T1000 (cell line): ENCODE measurements at places on chromosomes 11 and 22.

- no peak for DNase-seq
These were observed at the start of gene APBB1 for GRCh38 chr11:6419009-6419631. Gene APBB1, minus strand, starts transcription at chr11:6419094. Its CDS starts 7,747 bp downstream, at chr11:6411347.

DNA sequence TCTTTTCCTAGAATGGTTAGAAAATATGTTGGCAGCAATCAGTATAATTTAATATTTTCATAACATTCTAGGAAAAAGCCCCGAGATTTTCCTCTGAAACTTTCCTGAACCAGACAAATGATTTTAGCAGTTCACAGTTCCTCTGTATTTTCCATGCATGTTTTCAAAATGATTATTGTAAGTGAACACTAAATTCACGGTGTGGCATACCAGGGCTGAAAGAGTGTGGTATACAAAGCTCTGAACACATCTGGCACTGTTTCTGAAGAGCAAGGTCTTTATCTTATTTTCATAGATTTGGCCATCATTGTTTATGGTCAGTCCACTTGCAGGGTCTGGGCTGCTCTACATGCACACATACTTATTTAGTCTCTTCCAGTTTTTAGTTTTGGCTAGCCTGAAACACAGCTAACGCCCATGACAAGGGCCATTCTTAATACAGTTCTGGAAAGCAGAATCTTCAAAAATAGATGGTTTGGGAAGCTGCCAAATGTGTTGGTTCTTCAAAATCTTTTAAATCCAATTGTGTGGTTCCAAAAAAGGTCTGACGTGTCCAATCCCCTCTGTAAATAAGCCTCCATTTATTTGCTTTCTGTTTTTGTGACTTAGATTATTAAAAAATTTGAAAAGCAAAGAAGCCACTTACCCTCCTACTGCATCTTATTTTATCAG, 7.9 kb upstream of the GAB2 start:
- DNase-seq = no peak

- DNase-seq = no peak
These were observed 44.3 kb downstream of the AASDHPPT start for GRCh38 chr11:106121570-106122320.

GRCh38 chr11:117725048-117725734, 71.8 kb downstream of the DSCAML1 start:
- DNase-seq = no peak

DNA sequence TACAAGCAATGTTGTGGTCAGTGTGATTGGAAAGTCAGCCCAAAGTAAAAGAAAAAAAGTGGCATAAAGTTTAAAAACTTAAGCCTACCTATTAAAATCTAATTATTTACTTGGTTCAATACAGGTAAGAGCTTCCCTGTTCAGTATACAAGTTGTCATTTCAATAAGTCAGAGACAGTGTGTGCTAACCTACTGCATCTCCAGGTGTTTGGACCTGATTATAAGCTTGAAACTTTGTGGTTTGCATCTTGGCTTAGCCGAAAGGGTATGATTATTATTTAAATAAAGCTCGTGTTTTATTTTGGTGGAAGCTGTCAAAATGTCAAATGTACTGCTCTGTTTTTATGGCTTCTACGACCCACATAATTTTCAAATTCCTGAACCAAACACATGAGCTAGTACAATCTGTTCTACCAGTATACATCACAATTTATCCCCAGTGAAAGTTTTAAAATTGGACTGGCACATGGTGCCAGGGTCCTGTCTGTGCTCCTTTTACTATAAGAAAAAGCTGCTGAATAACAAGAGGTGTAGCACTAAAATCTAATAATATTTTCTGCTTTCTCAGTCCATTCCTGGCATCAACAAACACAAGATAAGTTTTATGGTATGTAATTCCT, 103.9 kb upstream of the ANO3 start:
- DNase-seq = no peak

DNA sequence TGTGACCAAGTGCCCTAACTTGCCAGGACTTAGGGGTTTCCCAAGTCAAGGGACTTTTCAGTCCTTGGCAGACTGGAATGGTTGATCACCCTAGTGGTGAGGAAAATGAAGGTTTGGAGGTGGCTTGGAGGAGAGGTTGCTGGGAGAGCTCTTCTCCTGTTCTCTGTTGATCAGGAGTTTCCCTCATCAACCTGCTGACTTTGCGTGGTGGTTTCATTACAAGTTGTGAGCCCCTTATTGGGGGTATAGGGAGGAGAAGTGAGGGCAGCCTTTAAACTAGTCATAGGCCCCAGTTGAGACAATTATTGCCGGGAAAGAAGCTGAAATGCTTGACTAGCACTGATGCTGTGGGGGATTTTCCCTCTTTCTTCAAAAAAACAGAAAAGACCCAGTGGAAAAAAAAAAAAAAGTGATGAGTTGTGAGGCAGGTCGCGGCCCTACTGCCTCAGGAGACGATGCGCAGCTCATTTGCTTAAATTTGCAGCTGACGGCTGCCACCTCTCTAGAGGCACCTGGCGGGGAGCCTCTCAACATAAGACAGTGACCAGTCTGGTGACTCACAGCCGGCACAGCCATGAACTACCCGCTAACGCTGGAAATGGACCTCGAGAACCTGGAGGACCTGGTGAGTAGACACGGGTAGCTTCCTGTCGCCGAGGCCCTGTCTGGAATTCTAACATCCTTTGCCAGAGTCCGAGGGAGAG, at the start of gene CXCR5:
CXCR5 (plus strand) TSS at position 525 of the 704 bp plus-strand sequence; CDS start at position 575, 50 bp downstream.
- no peak for DNase-seq

- DNase-seq = no peak
These were observed 112.5 kb upstream of the SOX6 start for GRCh38 chr11:16468735-16469453.

DNA sequence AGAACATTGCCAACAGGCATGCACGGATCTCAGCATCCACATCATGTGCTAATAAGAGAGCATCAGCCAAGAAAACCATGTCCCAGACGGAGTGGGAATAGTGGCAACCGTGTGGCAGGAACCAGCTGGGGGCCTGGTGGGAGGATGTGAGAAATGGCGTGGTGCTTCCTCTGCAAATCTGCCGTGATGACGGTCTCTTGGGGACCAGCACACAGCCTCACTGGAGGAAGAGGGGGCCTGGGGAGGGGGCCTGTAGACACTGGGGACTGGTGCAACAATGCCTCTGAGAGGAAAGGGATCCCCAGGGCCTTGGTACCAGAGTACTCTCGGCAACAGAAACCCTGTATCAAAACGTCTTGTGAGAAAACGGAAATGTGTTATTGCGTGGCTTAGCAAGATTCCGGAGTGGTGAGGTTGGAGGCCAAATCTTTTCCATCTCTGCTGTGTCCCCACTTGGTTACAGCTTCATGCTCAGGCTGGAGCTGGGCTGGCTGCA, 154.3 kb upstream of the TBCEL start:
- DNase-seq = no peak

GRCh38 chr22:45879552-45879949, 97.4 kb downstream of the WNT7B start:
- DNase-seq = no peak

DNA sequence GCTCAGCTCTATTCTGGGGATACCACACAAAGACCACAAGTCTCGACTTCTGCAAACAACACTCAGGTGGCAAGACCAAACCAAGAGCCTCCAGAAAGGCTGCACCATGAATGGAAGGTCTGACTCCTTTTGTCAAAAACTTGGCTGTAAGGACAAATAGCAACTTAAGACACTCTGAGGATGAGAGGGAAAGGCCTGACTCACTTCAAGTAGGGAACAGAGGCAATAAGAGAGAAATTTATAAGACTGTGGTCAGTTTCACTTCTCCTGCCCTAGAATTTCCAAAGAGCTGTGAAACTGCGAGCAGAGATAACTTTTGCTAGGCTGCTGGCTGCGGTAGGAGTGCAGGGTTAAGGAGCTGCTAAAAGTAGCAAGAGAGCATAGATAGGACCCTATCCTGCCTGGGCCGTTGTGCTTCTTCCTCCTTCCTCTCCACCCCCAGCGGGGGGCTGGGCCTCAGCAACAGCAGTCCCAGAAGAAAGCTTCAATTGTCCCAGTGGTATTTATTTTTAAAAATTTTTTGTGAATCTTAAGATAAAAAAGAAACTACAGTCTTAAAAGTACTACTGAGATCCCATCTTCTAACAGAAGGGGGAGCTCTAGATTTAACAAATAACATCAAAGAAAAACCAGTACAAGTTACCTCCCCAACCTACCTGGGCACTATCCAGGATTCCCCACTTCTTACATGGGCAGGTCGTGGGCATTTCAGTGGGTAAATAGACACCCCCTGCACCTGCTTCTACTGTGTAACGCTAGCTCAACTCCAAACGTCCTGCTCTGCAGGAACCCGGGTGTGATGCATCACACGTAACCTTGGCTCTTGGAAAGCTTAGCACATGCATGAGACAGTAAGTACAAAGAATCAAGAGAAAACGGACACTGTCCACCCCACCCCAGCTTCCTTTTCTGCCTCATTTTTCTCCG, 66.4 kb downstream of the SGSM3 start:
- DNase-seq = no peak

DNA sequence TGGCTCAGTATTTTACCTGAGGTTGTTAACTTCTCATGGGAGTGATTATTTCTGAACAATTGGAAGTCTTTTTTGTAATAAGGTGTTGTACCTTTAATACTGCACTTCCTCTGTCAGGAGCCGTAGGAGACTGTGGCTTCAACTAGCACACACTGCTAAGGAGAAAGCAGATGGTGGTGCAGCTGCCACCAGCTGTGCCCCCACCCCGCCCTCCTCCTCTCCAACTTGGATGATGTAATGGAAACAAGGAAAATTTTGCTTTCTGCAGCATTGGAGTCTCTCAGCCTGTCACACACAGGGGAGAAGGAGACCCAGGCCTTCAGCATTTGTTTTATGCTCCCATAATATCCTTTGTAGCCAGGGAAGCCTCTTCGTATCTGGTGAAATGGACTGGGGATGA, 91.2 kb downstream of the TEAD1 start:
- DNase-seq = no peak

DNA sequence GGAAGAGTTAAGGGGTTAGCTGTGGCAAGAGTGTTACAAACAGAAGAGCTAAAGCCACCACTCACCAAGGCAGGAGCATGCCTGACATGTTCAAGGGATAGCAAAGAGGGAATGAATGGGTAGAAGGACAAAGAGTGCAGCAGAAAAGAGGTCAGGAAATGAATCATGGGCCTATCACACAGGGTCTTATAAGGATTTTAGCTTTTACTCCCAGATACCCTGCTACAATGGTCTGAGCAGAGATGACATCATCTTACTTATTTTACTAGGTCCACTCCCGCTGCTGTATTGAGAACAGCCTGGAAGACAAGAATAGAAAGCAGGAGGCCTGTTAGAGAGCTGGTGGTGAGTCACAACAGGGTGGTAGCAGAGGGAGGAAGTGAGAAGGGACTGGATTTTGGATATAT, 9.8 kb downstream of the TRAF6 start:
- DNase-seq = peak; percentile 40

GRCh38 chr11:104547996-104548661, 350.1 kb downstream of the CASP12 start:
- no peak for DNase-seq

DNA sequence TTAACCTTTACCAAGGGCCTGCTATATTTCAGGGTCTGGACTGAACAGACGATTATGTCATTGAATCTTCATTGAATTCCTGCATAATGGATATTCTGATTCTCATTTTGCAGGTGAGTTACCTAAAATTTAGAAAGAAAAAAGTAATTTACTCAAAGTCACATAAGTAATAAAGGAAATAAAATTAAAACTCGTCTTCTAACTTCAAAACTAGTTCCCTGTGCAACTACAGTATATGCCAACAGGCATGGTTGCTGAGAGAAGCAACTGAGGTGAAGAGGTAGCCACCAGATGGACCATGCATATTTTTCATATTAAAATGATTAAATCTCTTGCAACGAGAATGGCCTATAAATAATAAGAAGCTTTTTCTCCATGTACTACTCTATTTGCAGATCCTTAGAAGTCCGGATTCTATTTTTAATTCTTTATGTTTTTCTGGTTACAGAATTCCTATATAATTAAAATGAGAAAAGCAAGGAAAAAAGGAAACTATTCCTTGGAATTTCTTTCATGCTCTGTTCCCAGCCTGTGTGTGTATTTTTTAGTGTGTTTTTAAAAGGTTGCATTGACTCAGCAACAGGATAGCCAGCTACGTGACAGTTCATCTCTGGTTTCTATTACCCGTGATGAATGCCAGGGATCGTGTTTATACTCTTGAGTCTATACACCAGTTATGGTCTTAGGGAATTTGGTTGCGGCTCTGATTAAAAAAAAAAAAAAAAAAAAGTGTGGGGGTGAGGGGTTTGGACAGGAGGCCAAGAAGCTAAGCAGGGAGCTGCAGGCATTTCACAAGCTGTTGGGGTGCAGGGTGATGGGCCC, 186.8 kb downstream of the ETS1 start:
- no peak for DNase-seq

GRCh38 chr22:49503321-49503720, 324.4 kb downstream of the BRD1 start:
- no peak for DNase-seq

GRCh38 chr22:50141891-50142363, 28.6 kb upstream of the PANX2 start:
- DNase-seq = no peak

DNA sequence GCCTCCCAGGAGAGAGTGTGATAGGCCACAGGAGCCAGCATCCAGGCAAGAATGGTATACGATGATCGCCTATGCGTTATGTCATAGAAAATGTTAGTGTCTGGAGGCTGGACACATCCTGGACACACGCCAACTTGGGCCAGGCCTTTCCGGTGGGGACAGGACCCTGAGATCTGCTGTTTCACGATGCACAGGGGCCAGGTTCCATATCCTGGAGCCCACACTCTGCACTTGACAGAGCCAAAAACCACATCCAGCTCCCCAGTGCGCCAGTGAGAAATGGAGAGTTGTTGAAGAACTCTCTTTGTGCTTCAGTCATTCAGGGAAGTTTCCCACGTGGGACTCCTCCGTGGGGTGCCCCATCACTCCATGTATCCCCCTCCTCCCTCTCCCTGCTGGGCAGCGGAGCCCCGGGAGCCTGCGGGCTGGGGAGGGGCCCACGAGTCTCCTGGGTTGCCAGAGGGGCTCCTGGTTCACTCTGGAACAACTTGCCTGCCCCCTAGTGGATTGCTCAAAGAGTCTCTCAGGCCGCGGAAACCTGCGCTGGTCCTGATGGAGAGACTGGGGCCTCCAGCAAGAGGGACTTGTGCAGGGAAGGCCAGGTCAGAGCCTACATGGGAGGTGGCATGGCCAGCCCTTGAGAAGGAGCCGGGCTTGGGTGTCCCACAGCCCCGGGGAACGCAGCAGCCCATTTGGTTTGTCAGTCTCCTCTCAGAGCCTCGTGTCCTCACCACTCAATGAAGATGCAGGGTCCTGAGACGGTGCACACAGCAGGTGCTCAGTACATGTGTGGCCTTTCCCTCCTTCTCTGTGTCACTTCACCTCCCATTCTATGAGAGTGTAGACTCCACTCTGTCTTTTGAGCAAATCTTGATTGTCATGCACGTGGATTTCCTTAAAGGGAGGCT, 10.2 kb upstream of the LRRC32 start:
- DNase-seq = peak; percentile 53

- DNase-seq = no peak
These were observed 10.7 kb downstream of the FAM118A start for GRCh38 chr22:45320357-45320976.

DNA sequence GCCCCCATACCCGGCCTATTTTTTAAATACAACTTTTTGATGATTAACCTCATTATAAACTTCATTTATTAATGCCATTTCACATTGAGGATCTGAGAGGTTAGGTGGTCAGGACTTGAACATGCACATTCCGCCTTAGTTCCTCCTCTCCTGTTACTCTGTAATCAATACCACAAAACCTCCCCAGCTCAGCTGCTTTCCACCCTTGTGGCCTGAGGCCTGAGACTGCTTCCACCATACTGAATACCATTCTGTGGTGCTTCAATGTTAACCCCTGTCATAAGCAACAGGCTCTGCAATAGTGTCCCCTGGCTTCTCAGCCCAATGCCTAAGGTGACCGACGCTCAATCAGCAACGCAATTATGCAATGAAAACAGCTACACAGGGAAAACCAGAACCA, 405.4 kb downstream of the ETS1 start:
- DNase-seq = no peak

- DNase-seq = no peak
These were observed 6.9 kb downstream of the TNNT3 start for GRCh38 chr11:1926156-1927025.
